ENCODE measurements at places on chromosomes 5 and 9.

GRCh38 chr5:113213551-113214425 lies 221.0 kb downstream of the TSSK1B start:
- DNase-seq = no peak

GRCh38 chr5:163373436-163374084 lies 63.8 kb upstream of the CCNG1 start:
- no peak for DNase-seq

DNA sequence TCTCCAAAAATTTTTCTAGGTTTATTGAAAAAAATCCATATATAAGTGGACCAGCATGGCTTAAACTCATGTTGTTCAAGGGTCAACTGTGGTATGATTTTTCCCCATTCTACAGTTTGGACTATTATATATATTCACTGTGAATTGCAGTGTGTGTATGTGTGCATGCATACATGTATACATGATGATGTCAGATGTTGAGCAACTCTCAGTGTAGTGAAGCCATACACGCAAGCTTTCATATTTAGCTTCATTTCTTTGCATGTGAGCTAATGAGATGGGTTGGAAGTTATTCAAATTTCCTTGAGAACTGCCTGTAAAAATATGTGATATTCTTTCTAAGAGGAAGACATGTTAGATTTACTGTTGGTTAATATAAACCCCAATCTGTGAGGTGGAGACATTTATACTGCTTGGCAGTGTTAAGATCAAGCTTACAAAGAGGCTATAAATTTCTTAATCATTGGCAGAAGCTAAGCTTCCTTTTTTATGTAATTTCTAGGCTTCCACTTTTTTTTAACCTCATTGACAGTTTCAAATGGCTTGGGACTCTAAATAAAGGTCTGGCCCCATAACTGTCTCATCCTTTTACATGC lies 134.8 kb downstream of the GABRG2 start:
- no peak for DNase-seq

- DNase-seq = no peak
Observed at GRCh38 chr5:160451281-160451680, 29.6 kb downstream of the PTTG1 start.

GRCh38 chr5:140349244-140349643 lies 2.8 kb upstream of the HBEGF start:
- DNase-seq = no peak

- DNase-seq = peak; percentile 82
Observed at GRCh38 chr5:42840269-42840668, 28.6 kb upstream of the SELENOP start.

GRCh38 chr9:34550016-34550680 lies 27.4 kb upstream of the ENHO start:
- DNase-seq = no peak

DNA sequence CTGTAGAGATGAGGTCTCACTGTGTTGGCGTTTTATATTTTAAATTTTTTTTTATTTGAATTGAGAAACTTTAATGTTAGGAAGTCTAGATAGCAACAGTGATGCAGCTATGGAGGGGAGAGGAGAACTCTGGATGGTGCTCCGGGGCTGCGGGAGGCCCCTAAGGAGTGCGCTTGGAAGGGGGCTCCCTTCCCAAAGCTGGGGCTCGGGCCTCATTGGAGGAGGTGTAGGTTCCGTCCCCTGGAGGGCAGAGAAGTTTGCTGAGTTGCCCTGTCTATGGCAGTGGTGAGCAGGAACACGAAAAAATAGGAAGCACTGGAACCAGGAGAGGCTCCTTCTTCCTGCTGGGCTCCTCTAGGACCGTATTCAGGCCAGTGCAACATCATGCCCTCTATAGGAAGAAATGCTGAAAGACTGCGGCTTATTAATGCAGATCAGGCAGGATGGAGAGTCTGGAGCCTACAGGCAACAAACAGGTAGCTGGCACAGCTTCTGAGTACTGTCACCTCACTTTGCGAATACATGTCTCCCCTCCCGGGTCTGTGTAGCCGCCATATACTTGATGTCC lies 16.1 kb downstream of the AHRR start:
- no peak for DNase-seq

GRCh38 chr9:113516840-113517577 lies 53.5 kb downstream of the RGS3 start:
- DNase-seq = no peak

GRCh38 chr5:156147261-156147943 lies 179.6 kb upstream of the SGCD start:
- no peak for DNase-seq

GRCh38 chr5:35457912-35458823 lies 159.5 kb upstream of the SPEF2 start:
- no peak for DNase-seq

DNA sequence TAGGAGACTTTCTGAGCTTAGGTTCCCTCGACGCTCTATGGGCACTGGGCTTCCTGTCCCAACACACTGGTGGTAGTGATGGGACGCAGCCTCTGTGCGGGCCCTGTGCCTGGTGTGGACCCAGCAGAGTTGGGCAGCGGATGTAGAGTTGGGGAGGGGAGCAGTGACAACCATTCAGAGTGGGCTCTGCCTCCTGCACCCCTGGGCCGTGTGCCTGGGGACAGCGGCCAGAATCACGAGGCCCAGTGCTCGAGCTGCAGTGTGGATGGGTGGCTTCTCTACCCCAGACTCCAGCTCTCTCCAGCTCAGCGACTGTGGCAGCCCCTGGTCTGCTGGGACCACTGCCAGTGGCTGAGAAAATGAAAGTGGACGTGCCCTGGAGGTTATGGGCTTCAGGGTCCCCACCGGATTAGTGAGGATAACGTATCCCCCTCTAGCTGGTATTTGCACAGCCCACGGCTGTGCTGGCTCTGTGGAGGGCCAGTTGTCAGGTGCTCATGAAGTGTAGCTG lies 18.6 kb downstream of the RXRA start:
- DNase-seq = no peak

DNA sequence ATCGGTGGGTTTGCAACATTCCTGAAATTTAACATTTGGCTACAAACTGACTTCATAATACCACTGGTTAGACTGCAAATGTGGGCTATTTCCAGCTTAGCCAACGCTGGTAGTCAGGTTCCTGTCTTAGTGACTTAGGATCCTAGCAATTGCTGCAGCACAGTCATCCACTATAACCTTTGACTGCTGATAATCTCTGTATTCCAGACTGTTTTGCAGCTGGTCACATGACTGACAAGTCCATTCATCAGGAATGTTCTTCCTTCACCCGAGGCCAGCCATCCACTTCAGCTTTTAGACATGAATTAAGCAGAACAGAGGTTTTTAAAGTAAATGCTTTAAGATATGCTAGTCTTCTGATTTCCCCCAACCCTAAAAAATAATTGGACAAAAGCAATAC lies 425.9 kb upstream of the MPDZ start:
- DNase-seq = no peak

DNA sequence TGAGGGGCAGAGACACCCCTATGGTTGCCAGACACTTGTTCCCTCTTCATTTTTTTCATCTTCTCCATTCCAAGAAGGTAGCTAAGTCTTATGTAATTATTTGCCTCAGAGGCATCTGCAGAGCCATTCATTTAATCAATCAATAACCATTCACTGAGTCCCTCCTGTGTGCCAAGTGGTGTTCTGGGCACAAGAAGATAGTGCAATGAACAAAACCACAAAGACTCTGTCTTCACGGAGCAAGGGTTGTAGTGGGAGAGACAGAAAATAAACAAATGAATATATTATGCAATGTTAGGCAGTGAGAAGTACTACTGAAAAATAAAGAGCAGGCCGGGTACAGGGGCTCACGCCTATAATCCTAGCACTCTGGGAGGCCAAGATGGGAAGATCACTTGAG lies 41.4 kb upstream of the CTNNA1 start:
- DNase-seq = no peak

DNA sequence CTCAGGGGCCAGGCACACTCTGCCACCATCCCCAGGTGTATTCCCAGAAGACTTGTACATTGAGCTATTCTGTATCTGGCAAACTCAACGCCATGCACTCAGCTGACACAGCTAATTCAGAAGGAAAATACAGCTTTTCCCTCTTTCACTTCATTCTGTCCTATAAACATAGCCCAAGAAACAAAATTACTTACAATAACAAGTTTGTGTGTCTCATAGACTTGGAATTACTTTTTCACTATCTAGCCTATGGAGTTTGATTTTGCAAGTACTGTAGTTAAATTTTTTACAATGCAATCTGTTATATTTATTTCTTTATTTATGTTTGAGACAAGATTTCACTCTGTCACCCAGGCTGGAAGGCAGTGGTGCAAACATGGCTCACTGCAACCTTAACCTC lies 125.1 kb upstream of the KLF9 start:
- DNase-seq = no peak

DNA sequence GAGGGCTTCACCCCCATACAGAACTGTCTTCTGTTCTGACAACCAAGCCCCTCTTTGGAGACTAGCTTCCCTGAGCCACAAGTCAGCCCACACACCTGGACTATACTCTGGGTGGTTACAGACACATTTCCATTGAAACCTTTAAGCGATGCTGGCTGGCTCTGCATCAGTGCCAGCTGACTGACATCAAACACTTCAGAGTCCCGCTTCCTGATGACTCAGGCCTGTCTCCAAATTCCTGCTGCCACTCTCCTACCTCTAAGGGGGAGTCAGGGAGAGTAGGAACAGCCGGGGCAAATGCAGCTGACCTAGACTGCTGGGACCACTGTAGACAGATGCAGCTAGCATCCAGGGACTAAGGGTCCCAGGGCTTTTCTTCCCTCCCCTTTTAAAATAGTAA lies 59.4 kb downstream of the SIL1 start:
- DNase-seq = peak; percentile 54

- peak; percentile 67 for DNase-seq
Observed at GRCh38 chr9:129609486-129610212, 11.3 kb downstream of the C9orf50 start.

GRCh38 chr5:133618141-133618540 lies 5.8 kb upstream of the FSTL4 start:
- DNase-seq = no peak

DNA sequence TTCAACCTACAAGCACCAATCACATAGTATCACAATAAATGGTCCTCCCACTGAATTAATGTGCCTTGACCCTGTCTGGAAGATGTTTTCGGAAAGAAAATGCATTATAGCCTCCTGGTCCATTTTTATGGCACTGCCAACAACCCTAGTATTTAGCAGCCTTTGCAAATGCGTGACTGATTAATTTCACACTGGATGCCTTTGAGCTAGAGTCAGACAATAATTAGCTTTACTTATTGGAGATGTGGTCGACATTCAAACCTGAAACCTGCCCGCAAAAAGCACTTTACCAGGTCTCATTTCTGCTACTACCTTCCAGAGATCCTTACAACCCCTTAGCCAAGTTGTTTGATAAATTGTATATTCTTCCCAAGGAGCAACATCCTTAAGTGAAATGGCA lies 119.3 kb upstream of the DPYSL3 start:
- no peak for DNase-seq

DNA sequence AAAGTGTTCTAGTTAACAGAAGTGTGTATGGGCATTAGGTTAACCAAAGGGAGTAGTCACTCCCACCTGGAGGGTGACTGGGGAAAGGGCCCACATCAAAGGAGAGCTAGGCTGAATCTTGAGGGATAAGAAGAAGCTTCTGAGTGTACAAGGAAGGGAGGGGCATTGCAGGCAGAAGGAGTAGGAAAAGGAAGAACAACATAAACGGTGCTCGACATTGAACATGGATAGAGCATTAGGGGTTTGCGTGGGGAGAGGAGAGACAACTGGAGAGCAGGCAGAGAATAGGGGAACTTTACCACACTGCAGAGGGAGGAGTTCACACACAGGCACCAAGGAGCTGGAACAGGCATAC lies 5.3 kb upstream of the GLRX start:
- no peak for DNase-seq

GRCh38 chr9:4148751-4149150 lies 151.1 kb downstream of the GLIS3 start:
- DNase-seq = no peak

DNA sequence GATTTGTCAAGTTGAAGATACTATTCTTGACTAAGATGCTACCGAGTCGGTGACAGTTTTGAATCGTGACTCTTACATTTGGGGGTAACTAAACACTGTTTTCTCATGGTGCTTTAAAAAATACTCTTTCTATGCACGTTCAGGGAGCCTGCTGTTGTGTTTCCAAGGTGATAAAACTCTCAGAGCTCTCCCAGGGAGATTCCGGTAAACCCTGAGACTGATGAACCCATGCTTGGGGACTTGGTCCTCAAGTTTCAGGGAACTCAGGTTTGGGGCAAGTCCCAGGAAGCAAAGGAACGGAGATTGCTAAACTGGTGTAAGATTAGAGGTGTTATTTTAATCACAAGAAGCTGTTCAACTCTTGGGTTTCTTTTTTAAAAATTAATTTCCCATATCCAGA lies 1.4 kb downstream of the GDA start:
- no peak for DNase-seq

GRCh38 chr9:14741369-14741768 lies 18.8 kb upstream of the CER1 start:
- DNase-seq = no peak

DNA sequence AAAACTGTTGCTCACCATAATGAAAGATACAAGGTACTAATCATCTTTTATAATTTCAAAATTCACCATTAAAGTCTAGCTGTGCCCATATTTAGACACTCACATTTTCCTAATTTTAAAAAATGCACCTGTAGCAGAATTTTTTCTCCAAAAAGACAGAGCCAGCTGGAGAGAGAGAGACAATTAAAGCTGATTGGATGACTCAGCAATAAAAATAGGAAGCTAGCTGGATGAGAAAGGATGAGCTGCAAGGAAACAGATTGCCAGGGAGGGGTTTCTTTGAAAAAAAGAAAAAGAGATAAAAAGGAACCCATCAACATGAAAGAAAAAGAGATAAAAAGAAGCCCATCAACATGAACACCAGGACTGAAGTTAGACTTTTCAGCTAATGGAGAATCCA lies 73.8 kb downstream of the HCN1 start:
- no peak for DNase-seq

DNA sequence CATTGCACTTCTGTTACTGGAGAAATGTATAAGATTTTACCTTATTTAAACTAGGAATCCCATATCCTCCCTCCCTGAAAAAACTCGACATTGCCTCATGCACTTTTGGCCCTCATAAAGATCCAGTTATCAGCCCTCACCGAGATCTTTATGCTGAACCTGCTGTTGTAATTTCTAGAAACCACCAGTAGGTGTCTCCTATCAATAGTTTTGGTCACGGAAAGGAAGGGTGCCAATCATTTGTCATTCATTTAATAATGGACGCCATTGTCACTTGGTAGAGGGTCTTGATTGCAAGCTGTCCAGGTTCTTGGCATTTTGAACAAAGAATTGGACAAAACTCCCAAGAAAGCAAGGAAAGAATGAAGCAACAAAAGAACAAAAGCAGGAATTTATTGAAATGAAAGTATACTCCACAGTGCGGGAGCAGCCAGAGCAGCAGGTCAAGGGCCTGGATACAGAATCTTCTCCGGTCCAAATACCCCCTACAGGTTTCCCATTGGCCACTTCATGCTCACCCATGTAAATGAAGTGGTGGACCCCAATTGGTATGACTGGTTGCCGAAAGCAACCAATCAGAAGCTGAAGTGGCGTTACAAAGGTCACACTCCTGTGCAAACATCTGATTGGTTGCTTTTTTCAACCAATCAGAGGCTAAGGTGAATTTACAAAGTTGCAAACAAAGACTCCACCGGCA lies 524.3 kb downstream of the PSAT1 start:
- no peak for DNase-seq
